HepG2 (cell line): ENCODE measurements at places on chromosomes 4 and X.

- DNase-seq: no peak
These were observed 56.7 kb downstream of the MTM1 start for GRCh38 chrX:150625097-150625496.

- peak; percentile 52 for DNase-seq
These were observed 2.7 kb upstream of the NALF2 start for GRCh38 chrX:69501429-69501828.

GRCh38 chr4:13327991-13328390 is 156.1 kb downstream of the RAB28 start:
- DNase-seq: no peak

GRCh38 chrX:151393514-151393913 is 3.5 kb upstream of the VMA21 start:
- no peak for DNase-seq

GRCh38 chrX:31440546-31440945 is 368.7 kb upstream of the FTHL17 start:
- DNase-seq: no peak

- DNase-seq: no peak
These were observed 19.7 kb upstream of the PRPS2 start for GRCh38 chrX:12771445-12772069.

- DNase-seq: no peak
These were observed 597.9 kb downstream of the GBA3 start for GRCh38 chr4:23290656-23291055.

DNA sequence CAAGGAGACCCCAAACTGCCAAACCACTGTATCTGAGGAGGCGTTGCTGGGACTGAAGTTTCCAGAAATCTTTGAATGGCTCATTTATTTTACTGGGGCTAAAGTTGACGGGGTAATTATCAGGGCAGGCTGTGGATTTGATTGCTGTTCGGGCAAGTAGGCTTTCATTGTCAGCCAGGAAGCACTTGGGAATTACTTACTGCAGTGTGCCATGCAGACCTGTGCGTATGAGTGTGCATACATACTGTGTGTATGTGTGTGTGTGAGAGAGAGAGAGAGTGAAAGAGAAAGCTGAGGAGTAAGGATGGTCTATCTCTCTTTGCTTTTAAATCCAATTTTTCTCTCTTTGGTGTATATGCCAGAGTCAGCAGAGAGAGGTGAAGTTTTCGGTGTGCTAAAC is 122.7 kb downstream of the NPNT start:
- no peak for DNase-seq

DNA sequence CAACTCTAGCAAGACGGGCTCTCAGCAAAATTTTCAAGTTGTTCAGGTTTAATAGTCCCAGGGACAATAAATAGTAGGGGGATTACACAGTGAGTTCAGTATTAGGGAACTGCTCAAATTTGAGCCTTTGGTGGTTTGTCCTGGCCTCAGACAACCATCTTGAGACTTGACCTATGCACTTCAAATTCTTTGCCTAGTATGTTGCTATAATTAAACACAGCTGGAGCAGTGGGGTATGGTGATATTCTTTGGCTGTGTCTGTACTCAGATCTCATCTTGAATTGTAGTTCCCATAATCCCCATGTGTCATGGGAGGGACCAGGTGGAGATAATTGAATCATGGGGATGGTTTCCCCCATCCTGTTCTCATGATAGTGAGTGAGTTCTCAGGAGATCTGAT is 43.3 kb upstream of the TEX13A start:
- DNase-seq: no peak

DNA sequence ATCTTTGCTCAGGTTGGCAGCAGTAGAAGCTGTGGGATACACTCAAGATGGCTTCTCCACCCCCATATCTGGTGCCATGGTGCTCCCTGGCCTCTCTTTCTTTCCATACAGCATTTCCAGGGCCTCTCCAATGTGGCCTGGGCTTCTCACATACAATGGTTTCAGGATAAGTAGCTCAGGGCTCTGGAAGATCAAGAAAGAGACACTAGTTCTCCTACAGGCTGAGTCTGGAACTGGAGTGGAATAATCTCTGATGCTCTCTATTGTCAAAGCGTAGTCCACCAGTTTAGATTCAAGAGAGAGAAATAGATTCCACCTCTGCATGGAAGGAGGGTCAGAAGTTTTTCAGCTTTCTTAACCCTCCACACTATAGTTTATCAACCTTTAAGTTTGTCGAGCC is 138.2 kb upstream of the AADAT start:
- DNase-seq: no peak

DNA sequence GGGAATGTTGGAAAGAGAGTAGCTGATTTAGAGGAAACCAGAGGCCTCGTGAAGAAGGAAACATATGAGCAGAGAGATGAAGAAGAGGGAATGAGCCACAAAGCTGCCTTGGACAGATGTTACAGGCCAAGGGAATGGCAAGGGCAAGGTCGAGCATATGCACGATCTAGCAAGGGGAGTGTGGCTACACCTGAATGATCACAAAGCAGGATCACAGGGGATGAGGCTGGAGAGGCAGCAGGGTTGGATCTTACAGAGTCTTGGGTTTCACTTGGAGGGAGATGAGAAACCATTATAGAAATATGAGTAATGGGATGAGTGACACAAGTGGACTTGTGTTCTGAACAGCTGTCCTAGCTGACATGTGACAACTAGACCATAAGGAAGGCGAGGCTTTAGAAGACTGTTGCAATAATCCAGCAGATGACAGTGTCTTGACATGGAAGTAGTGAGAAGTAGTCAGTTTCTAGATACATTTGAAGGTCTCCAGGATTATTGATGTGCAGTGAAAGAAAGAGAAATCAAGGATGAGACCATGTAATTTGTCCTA is 58.7 kb downstream of the RASGEF1B start:
- DNase-seq: no peak

DNA sequence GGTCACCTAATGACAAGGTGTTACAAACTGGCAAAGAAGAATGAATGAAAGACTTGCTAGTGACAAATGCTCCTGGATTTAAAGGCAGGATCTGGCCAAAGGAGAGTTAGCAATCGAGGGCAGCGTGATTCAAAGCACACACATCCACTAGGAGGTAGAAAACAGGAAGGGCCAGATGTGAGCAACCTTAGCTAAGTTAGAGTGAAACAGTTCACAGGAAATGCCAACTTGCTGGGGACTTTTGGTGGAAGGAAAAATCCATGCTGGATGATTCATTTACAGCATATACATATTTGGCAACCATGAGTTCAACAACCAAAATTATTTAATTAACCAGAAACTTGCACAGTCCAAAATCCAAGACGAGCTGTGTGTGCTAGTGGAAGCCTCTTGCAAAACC is 276.9 kb downstream of the PTTG2 start:
- DNase-seq: peak; percentile 35

DNA sequence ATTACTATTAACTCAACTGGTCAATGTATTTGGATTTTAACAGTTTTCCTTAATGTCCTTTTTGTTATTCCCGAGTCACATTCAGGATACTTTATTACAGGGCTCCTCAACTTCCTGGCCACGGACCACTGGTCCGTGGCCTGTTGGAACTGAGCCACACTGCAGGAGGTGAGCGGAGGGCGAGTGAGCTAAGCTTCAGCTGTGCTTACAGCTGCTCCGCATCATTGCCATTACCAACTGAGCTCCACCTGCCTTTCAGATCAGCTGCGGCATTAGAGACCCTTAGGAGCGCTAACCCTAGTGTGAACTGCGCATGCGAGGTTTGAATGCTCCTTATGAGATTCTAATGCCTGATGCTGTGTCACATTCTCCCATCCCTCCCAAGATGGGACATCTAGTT is 591.7 kb downstream of the CCSER1 start:
- DNase-seq: no peak

- no peak for DNase-seq
These were observed 59.5 kb downstream of the PGRMC2 start for GRCh38 chr4:128227991-128228571.

- DNase-seq: peak; percentile 34
These were observed 22.1 kb downstream of the BEX3 start for GRCh38 chrX:103398421-103398864.

GRCh38 chrX:147838465-147839131 is 73.1 kb upstream of the FMR1 start:
- DNase-seq: peak; percentile 6

GRCh38 chr4:113699772-113700171 is 61.8 kb downstream of the CAMK2D start:
- DNase-seq: no peak

DNA sequence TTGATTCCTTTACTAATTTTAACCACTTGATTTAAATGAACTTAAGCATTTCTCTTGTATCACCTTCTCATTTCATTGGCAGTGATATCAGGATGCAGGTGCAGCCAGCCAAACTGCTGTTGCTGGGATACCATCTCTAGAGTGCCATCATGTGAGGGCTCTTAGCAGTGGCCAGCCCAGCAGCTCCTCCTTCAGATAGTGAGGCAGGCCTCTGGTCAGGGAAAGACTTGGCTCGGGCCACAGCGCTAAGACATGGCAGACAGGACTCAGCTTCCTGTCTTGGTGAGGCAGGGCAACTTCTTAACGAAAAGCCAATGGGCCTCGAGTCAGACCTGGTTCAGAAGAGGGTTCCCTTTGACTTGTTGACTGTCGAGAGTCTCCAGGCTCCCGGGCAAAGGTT is 50.0 kb downstream of the NOP14 start:
- DNase-seq: no peak

GRCh38 chr4:140057701-140058100 is 96.3 kb downstream of the MAML3 start:
- no peak for DNase-seq

- no peak for DNase-seq
These were observed 81.7 kb downstream of the EGF start for GRCh38 chr4:109994415-109994827.

DNA sequence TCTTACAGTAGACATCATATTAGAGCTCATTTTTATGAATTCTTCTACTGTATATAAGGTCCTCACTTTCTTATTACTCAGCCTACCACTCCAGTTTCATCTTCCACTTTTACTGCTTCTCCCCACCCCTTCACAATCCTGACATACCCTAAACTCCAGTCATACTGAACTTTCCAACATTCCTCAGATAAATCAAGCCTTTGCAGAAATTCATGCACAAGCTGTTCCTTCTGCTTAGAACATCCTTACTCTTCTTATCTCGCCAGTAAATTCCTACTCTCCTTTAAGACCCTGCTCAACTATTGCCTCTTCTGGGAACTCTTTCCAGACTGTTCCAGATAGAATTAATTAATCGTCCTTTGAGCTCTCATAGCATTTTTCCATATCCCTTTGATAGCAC is 24.8 kb downstream of the RTL9 start:
- DNase-seq: no peak

DNA sequence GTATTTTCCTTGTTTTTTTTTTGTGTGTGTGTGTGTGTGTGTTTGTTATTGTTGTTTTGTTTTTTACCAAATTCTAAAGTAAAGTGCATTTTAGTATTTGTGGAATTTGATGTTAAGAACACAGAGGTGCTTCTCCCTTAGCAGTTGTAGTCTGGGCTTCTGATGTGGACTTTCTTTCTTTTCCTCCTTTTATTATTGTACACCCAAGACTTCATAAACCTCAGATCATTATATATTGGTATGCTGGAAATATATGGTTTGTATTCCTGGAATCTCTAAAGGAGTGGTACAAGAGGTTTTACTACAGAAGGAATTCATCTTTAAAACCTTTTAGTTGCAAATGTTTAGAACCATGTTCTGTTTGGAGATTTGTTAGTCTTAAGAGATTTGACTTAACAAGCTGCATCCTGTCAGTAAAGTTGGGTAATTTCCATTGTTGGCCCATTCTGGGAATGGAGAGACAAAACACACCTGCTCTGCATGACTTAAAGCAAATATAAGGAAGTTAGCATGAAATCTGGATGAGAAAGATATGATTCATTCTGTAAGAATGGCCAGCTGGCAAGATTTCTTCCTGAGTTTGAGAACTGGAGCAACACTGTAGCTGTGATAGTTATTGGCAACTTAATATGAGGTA is 64.0 kb downstream of the SMAD1 start:
- DNase-seq: no peak

GRCh38 chr4:153369021-153369420 is 24.5 kb downstream of the MND1 start:
- no peak for DNase-seq

GRCh38 chrX:17012465-17012864 is 66.0 kb downstream of the REPS2 start:
- no peak for DNase-seq

DNA sequence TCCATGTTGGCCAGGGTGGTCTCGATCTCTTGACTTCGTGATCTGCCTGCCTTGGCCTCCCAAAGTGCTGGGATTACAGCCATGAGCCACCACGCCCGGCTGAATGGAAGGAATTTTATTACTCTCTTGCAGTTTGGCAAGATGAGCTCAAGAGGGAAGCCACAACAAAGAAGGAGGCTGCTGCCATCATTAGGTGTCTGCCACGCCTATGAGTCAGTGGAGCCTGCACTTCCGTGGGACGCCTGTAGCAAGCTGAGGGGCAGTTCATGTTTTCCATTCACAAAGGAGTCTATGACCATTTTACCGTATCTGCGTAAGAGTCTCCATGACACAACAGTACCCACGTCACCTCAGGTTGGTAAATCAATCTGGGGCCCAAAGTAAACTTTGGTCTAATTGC is 51.2 kb upstream of the CHRNA9 start:
- no peak for DNase-seq

DNA sequence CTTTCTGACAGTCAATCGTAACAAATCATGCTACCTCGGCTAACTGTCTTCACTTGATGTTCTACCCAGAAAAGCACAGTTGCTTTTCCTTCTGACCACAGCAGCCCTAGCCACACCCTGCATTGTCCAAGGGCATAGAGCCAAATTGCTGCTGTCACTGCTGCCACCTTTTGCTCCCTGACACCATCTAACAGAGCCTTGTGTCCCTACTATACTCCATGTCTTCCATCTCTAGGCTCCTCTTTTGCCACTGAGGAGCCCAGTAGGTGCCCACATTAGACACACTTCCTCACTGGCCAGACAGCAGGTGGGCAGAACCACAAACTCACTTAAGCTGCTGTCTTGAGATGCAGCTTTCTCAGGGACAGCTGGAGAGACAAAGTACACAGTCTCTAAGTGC is 91.4 kb downstream of the ANXA3 start:
- no peak for DNase-seq

- no peak for DNase-seq
These were observed 475.2 kb downstream of the RPA4 start for GRCh38 chrX:97358941-97359340.

DNA sequence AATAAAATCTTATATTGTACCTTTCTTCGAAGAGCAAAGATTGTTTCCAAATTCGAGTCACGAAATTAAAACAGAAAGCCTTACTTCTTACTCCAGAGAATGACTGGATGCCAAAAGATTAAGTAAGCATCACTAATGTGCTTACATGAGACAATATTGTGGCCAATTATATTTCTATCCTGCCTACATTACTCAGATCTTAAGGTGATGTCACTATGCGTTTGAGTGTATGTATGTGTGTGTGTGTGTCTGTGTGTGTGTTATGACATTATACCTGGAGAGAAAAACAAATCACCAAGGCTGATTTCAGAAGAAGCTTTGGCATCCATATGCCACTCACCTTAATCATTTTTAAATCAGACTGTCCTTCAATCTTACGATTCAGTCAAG is 556.3 kb downstream of the PPARGC1A start:
- DNase-seq: no peak

DNA sequence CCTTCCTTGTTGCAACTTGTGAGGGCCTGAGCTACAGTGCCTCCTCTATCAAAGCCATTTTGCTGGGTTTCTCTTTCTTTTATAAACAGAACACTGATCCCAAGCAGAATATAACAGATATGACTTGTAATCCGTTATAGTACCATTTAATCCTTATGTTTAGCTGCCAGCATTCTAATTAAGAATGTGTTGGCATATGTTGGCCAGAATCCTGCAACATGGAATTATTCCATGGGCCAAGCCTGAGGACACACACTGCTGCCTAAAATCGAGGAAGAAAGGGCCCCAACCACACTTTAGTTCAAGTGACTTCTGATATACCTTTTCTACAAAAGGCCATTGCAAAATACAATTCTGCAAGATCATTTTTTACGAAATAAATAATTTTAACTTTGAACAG is 28.0 kb downstream of the PALLD start:
- DNase-seq: no peak
